ENCODE measurements at places on chromosomes 2 and 18.

- DNase-seq = no peak
Measured at GRCh38 chr2:126828051-126828450, 70.6 kb upstream of the TEX51 start.

DNA sequence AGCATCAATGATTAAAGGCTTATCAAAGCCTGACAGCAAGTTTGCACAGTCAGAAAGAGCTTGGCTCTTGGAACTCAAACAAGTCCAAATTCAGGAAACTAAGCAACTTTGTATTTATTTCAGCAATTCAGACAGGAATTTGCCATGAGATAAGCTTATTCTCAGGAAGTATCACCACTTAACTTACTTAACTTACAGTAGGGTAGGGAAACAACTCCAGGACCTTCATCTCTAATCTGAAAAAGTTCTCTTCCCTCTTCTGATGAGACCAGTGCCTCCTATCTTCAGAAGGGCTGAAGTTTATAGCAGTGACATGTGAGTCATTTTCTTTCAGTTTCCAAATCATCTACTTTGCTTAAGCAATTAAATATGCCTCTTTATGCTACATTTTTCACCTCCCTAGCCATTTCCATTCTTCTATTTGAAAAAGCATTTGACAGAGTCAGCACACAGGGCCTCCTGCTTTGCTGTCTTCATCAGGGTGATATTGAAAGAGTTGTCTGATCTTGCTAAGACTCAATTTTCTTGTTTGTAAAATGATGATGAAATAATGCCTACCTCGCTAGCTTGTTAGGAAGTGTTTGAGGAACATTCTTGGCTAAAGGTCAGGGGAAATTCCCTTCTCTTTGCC lies 389.5 kb downstream of the RND3 start:
- DNase-seq = no peak

DNA sequence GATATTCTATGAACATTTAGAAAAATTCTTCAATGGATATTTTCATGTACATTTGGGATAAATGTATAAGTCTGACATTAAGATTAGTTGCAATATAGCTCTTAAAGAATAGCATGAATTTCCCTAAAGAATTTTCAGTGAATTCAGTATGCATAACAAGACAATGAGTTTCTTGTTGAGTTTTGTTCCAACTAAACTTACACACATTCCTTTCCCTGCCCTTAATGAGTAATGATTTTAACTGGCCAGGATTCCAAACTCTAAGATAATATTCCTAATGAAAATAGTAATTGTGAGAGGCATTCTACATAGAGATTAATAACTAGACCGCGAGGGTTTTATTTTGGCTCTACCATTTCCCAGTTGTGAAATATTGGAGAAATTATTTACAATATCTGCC lies 390.3 kb upstream of the GALNT5 start:
- DNase-seq = no peak

DNA sequence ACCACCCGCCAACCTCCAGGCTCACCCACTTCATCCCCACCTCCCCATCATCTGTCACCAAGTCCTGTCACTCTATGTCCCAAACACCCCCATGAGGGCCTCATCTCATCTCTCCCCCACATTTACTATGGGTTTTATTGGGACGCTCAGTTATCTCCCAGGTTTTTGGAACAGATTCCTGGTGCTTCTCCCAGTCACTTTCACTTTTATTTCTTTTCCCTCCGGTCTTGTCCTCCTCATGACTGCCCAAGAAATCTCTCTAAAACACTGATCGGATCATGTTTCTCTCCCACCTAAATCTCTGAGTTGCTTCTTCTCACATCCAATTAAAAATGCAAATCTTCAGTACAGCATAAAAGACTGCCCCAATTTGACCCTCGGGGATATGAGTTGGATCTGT lies 273.1 kb downstream of the PHLPP1 start:
- no peak for DNase-seq

GRCh38 chr2:208306291-208306690 lies 40.2 kb downstream of the PIKFYVE start:
- DNase-seq = no peak

GRCh38 chr18:79911344-79912270 lies 39.8 kb downstream of the SLC66A2 start:
- DNase-seq = no peak

DNA sequence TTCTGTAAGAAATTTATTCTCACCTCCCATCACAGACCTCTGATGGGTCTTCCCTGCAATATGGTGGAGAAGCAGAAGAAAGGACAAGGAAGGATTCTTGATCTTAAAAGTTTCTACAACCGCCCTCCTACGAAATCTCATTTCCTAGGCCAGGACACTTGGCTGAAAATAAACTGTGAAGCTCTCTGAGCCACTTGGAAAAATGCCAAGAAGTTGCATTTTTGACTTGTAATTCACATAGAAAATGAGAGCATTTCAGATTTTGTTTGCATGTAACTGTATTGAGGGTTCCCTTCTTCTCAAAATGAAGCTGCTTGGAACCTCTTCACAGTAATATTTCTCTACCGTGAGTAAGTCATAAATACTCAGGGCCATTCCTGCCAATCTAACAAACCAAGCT lies 458.3 kb upstream of the SLC14A2 start:
- DNase-seq = no peak

DNA sequence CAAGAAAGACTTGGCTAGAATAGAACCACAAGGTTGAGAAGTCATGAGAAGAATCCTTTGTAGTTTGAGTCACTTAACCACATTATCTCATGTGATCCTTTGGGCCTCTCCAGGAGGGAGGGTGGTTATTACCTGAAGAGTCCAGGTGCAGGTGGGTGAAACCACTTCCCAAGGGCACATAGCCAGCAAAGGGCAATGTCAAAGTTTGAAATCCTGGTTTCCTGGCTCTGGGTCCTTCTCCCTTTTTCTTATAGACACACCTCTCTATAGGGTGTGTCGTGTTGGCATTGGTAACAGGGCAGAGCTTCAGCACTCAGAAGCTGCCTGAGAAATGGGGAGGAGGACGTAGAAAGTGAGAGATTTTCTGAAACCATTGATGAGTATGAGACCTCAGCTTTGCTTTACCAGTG lies 137.9 kb downstream of the MGAT5 start:
- DNase-seq = no peak

DNA sequence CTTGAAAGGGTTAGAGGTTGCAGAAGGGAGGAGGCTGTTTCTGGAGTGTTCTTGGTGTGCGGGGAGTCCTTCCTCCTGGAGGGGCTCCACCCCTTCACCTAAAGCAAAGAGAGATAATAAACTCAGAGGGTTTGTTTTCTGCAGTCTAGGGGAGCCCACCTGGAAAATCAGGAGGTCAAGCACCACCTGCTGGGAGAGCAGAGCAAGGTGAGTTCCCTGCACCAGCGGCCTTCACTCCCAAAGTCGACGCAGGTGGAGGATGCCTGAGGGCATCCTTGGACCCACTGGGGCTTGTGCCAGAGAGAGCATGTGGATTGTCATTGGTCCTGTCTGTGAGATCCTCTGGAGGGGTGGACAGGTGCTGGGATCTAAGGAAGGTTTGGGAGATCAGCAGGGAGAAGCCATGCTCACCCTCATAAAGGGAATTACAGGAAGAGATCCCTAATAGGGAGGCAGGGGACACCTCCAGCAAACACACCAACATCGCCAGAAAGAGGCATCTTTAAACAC lies 116.7 kb downstream of the KCNF1 start:
- DNase-seq = no peak

DNA sequence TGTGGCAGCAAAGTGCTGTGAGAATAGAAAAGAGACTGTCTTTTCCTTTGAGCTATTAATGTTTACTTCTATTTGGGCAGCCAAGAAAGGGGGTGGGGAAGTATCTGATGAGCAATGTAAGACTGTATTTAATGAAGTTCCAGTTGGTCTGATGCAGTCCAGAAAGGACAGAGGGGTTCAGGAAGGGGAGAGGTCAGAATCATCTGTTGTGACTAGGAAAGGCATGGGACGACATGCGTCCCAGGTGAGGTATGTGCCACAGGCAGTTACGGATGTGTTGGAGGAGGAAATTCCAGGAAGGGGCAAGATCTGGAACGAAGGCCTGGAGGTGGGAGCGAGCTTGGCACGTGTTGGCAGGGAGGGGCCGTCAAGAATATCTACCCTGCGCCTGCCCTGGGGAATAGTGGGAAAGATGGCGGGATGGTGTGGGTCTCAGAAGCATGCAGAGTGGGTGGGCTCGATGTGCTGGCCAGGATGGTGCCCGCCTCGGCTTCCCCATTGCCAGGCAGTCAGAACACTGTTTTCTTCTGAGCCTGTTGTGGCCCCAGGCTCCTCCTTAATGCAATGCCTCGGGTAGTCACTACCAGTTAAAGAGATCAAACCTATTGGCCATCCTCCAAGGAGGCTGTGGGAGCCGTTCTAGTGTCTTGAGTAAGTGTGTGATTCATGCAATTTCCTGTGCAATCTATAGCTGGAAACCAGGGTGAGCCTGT lies 57.8 kb upstream of the TXNDC2 start:
- no peak for DNase-seq

GRCh38 chr2:16952368-16952767 lies 286.7 kb upstream of the CYRIA start:
- DNase-seq = no peak

DNA sequence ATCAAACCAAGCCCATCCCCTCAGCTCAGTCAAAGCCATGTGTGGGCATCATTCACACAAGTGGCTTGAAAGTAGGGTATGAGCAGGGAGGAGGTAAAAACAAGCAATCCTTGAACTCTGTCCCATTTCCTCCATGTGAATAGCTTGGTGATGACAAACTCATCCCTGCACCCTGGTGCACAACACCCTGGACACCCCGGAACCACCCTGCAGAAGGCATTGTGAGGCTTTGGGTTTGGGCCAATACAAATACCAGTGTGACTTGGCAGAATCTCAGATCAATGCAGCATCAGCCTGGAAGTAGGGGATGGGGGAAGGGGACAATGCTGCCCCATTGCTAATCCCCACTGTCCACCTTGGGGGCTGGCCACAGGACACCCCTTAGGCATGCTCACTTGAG lies 28.6 kb downstream of the TGFA start:
- no peak for DNase-seq

DNA sequence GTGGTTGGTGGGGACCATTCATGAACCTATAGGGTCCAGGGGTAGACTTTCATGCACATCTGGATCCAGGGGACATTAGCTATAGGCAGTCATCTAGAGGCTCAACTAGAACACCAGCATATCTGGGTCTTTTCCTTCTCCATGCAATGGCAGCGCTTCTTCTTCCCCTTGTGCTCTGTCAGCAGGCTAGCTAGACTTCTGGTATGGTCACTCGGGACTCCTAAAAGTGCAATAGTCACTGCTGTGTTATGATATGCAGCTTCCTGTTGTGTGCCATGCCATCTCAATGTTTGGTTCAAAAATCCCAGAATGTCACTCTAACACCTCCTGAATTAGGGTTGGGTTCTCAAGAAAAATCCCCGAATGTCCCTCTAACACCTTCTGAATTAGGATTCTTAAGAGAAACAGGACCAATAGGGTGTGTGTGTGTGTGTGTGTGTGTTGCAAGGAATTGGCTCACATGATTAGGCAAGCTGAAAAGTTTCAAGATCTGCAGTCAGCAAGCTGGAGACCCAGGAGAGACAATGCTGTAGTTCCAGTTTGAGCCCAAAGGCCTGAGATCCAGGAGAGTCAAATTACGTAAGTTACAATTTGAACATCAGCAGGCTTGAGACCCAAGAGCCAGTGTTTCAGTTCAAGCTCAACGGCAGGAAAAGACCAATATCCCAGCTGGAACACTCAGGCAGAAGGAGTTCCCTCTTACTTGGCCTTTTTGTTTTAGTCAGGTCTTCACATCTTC lies 97.1 kb upstream of the LTBP1 start:
- DNase-seq = no peak

DNA sequence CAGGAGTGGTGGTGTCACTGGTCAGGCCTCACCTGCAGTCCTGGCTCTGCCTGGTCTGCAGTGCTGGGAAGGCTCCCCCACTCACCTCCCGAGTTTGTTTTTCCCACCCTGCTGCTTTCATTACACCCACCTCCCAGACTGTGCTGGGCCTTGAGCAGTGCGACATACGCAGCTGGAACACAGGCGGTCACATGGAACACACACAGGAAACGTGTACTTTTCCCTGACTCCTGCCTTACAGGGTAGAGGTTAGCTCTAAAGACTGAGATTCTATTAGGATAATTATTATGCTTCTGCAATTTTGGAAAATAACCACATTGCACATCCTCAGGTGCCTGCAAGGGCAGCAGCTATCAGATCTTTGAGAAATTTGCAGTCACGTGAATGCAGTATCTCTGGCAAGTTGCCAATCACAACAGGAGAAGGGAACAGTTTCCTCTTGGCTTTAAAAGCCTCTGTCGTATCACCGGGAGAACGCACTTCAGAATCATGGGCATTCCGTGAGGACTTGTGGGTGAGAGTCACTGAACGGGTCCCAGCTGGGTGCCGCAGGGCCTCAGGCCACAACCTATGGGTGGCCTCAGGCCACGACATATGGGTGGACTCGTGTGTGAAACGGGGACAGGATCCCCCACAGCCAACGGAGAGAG lies 136.5 kb downstream of the ZNF236 start:
- no peak for DNase-seq

DNA sequence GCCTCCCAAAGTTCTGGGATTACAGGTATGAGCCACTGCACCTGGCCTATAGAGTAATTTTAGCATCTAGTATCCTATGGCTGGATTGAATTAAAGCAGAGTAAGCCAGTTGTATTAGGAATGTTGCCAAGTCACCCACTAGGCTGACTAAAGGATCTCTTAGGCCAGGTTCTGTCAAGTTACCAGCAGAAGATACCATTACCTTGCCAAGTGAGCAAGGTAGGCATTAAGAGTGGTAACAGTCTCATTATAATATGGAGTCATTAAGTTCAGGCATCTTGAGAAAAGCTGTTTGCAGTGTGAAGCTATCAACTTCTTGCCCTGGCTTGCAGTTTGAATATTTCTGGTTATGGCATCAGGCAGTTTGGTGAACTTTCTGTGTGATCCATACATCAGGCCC lies 37.0 kb upstream of the MTCL1 start:
- no peak for DNase-seq

DNA sequence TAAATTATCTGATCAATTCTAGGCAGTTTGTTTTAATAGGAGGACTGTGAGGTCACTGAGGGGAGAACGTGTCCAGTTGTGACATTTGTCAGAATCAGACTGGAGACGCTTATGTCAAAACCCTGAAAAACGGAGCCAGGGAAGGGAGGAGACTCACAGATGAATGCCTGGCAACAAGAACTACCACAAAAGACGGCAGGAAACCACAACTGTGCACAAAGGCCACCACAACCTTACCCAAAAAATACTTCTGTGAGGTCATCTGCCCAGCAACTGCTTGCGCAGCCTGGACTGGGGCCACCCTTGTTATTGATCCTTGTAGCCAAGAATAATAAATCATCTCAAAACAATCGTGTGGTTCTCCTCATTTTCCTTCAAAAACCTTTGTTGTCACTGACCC lies 173.0 kb upstream of the ALKAL2 start:
- DNase-seq = no peak

DNA sequence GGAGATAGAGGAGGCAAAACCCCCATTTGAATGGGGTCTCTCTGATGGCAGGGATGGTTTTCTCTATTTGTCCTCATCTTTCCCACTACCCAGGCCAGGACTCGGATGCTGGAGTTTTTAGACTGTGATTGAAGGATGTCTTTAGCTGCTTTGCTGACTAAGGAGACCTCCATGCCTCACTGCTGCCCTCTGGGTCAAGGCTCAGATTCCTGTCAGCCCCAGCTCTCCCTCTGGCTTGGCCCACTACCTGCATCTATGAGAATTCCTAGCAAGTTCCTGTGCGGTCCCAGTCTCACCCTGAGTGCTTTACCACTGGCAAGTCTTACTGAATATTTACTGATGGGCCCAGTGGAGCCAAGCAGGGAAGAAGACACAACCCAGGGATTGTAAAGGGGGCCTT lies 184.0 kb downstream of the CELF4 start:
- no peak for DNase-seq

Data from stimulated activated CD8-positive, alpha-beta memory T cell treated with anti-CD3 and anti-CD28 coated beads, Interleukin-12 subunit alpha, Interleukin-12 subunit beta, amount 100 ng/mL, for 4 hours (primary cell).